ENCODE measurements at places on chromosomes 16 and 17.

- DNase-seq = no peak
These were observed 191.0 kb downstream of the TANC2 start for GRCh38 chr17:63156986-63157385.

GRCh38 chr17:10243883-10244844 lies 45.8 kb upstream of the GAS7 start:
- DNase-seq = peak; percentile 62

GRCh38 chr16:84550096-84550495 lies 45.6 kb upstream of the MEAK7 start:
- DNase-seq = no peak

- no peak for DNase-seq
These were observed 33.0 kb upstream of the PRKCB start for GRCh38 chr16:23802776-23803175.

DNA sequence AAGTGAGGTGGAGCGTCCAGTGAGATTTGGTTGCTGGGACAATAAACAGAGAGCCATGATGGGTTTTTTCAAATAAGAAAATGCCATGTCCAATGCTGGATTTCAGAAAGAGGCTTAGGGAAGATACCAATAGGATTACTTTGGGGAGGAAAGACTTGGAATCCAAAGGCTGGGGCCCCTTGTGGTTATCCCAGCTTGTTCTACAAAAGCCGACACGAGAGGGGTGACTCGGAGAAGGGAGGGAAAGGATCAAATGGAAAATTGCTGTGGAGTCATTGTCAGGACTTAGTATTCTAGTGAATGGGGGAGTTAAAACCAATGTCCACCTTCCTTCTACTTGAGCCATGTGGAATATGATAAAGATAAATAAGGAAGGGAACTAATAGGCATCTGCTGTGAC lies 305.5 kb downstream of the SOX9 start:
- DNase-seq = no peak
